ENCODE measurements at places on chromosomes 7 and 10.

- no peak for DNase-seq
These were observed 84.0 kb upstream of the NPY start for GRCh38 chr7:24199978-24200377.

GRCh38 chr7:47933215-47933614, 15.1 kb downstream of the PKD1L1 start:
- no peak for DNase-seq

GRCh38 chr7:11427686-11428273, 404.2 kb downstream of the THSD7A start:
- DNase-seq, result no peak

- no peak for DNase-seq
These were observed 95.5 kb downstream of the DIP2C start for GRCh38 chr10:593901-594457.

- no peak for DNase-seq
These were observed 154.5 kb downstream of the SGMS1 start for GRCh38 chr10:50469288-50469687.

DNA sequence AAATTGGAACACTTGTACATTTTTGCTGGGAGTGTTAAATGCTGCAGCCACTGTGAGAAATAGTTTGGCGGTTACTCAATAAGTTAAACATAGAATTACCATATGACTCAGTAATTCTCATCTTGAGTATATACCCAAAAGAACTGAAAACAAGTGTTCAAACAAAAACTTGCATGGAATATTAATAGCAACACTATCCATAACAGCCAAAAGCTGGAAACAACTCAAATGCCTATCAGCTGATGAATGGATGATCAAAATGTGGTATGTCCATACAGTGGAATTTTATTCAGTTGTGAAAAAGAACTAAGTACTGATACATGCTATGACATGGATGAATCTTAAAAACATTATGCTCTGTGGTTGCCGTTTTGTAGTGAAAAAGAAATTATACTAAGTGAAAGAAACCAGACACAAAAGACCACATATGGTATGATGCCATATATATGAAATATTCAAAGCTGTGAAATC, 63.0 kb upstream of the SP4 start:
- no peak for DNase-seq

DNA sequence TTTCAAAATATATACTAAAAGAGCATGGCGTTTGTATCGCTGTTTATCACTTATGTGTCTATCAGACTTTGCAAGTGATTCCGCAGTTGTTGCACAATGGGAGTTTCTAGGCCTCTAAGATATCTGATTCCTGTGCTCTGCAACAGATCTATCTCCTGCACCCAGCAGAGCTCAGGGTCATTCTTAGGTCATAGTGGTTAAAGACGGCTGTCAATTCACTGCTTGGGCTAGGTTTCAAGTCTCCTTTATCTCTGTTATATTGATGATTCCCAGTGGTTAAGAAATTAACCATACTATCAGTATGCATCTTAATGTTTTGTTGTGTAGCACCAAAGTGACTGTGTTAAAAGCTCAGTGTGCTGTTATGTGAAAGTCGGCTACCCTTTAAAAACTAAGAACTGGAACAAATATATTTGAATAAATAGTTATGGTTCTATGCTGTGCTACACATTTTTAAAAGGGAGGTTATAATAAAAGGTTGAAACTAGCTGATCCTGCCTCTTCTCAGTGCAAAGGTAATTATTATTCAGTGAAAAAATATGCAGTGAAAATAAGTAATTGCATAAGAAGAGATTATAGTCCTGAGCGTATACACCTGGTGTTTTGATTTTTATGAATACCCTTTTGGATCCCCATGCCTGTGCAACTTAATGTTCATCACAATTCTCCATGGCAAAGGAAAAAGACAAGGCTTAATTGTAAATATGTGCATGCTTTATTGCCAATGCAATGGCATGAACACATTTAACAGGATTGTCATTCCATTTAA, 24.0 kb downstream of the HOXA1 start:
- no peak for DNase-seq

GRCh38 chr7:80412842-80413241, 99.0 kb downstream of the GNAT3 start:
- DNase-seq, result no peak

GRCh38 chr7:21777921-21778320, 167.8 kb downstream of the CDCA7L start:
- no peak for DNase-seq

GRCh38 chr10:62029401-62029800, 127.9 kb downstream of the ARID5B start:
- no peak for DNase-seq

- DNase-seq, result peak; percentile 65
These were observed 257.6 kb downstream of the PLXNA4 start for GRCh38 chr7:132318352-132319318.

- no peak for DNase-seq
These were observed 113.4 kb upstream of the CDK6 start for GRCh38 chr7:92949748-92950147.

- DNase-seq, result no peak
These were observed 779 bp downstream of the IFIT2 start for GRCh38 chr10:89302625-89303024.

- no peak for DNase-seq
These were observed 316.8 kb downstream of the PCDH15 start for GRCh38 chr10:54484186-54484585.

GRCh38 chr10:132572545-132572937, 35.0 kb downstream of the INPP5A start:
- DNase-seq, result no peak

DNA sequence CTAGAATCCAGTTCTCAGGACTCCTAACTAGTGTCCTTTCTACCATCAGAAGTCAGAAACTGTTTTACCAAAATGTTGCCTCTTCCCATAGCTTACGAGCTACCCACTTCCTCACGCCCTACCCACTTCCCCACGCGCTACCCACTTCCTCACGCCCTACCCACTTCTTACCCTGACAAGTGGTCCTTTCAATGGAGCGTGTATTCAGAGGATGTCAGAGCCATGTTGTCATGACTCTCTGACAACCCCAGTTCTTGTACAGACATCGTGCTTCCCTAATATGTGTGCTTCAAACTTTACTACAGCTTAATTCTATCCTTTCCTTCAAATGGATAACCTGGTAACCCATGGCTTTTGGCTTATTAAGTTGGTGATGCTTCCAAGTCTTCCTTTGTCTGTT, 84.8 kb upstream of the PHF14 start:
- no peak for DNase-seq

GRCh38 chr7:87318741-87319140, 26.7 kb upstream of the CROT start:
- no peak for DNase-seq

GRCh38 chr7:4129481-4130122, 552.5 kb upstream of the FOXK1 start:
- DNase-seq, result no peak

All from nucleus accumbens (tissue), 56 donors.